ENCODE measurements at places on chromosomes 11 and 22.

DNA sequence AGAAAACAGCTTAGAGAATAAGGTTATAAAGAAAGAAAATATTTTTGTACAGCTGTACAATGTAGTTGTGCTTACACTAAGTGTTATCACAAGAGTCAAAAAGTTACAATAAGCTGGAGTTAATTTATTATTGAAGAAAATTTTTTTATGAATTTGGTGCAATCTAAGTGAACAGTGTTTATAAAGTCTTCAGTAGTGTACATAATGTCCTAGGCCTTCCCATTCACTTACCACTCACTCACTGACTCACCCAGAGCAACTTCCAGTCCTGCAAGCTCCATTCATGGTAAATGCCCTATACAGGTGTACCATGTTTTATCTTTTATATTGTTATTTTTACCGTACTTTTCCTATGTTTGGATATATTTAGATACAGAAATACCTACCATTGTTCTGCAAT lies 34.7 kb downstream of the GDPD4 start:
- DNase-seq: no peak

- no peak for DNase-seq
These were observed 19.4 kb downstream of the OR2AT4 start for GRCh38 chr11:75077316-75077715.

DNA sequence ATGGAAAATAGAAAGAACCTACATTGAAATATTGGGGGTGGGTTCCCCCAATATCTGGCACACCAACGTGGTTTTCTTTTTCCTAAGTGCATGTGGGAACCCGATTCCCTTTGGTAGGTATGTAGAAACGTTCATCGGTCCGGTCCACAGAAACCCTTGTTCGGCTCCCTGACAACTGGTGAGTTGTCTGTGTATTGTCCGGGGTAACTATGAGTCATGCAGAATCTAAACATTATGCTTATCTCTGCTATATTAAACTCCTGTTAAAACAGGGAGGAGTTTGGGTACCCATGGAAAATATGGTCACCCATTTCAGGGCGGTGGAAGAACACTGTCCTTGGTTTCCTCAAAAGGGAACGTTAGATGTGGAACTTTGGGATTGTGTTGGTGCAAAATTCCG lies 25.1 kb upstream of the ALDH3B2 start:
- no peak for DNase-seq

DNA sequence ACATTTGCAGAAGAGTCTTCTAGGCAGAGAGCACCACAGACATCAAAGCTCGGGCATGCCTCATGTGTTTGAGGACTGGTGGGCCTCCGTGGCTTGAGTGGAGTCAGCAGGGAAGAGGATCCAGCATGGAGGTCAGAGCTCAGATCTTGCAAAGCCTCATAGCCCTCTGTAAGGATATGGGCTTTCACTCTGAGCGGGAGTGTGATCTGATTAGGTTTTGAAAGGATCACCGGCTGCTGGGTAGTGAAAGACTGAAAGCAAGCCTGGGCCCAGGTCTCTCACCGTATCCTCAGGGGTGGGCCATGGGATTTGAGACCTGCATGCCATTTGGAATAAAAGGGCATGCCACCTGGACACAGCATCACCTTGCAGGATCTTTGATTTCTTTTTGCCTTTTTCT lies 112.7 kb downstream of the TEAD1 start:
- DNase-seq: no peak

GRCh38 chr11:12769834-12770345 lies 95.7 kb downstream of the TEAD1 start:
- DNase-seq: no peak

DNA sequence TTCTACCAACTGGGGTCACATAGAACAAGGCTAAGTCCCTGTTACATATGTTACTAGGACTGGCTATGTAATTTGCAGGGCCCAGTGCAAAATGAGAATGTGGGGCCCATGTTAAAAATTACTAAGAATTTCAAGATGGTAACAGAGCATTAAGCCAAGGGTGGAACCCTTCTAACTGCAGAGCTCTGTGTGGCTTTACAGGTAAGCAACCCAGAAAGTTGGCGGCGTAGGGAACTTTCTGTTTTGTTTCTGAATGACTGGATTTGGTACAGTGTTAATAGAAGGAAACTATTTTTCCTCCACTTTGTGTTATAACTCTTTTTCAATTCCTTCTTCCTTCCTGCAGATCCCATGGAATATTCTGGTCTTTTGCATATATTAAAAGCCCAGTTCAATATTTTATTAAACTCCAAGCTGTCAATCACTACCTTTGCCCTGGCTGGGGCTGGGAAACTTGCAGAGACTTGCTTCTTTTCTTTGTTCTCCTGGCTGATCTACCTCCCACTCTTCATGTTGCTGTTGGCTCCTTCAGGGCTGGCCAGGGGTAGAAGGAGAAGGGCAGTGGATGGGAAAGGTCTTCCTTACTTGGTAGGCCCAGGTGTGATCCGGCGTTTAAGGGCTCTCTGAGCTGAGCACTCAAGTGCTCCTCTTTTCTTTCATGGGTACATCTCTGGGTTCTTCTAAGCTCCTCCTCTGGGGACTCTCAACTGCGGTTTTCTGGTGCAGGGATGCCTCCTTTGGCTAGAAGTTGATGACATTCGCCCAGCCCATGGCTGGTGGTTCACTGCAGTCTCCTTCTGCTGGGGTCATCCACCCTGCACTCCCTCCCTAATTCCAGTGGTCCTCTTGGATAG lies 67.7 kb downstream of the SNX19 start:
- no peak for DNase-seq

DNA sequence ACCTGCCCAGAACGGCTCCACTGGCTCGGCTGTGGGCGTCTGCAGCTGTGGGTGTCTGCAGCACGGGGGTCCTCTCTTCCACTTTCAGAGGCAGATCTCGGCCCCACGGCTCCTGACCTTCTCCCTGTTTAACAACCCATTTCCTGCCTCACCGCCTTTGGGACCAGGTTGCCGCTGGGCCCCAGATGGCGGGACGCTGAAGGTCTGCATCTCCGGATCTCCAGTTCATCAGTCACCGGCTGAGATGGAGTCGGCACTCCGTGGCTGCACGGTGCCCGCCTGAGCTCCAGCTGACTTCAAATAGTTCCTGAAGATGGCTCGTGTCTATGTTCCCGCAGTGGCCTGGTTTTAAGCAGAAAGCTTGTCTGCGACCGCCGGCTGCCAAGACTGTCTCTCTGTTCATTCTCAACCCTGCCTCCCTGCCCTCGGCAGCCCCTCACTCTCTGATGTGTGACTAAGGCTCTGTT lies 475.9 kb downstream of the BRD1 start:
- DNase-seq: no peak

- DNase-seq: no peak
These were observed 1.9 kb upstream of the UQCC3 start for GRCh38 chr11:62669420-62670161.

DNA sequence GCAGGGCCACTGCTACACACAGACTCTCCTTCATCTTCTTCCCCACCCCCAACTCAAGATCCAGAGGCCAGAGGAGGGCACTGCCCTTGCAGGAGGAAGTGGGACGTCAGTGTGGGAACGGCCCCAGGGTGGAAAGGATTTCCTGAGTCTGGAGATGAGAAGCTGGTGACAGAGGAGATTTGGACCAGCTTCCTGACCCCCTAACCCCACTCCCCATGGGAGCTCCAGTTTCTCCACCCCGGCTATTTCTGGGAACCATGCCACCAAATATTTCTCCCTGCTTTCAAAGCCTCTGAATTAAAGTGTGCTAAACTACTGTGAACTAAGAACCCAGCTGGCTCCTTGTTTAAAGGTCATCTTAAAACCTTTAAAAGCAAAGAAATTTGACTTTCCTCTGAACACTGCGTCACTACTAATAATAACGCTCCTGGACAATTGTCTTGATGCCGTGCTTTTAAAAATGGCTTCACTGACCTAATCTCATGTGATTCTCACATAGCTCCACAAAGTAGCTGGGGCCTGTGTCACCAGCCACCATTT lies 46.6 kb downstream of the CWC15 start:
- DNase-seq: peak; percentile 18

- DNase-seq: no peak
These were observed 149.4 kb downstream of the DBX1 start for GRCh38 chr11:20010851-20011225.

GRCh38 chr11:67268081-67268961 lies 2.0 kb downstream of the GRK2 start:
- DNase-seq: no peak

GRCh38 chr22:39469681-39470450 lies 13.1 kb downstream of the MGAT3 start:
- DNase-seq: peak; percentile 51

GRCh38 chr22:47401592-47401898 lies 639.1 kb downstream of the TBC1D22A start:
- DNase-seq: no peak

GRCh38 chr22:24564376-24565058 lies 8.7 kb downstream of the SNRPD3 start:
- no peak for DNase-seq

DNA sequence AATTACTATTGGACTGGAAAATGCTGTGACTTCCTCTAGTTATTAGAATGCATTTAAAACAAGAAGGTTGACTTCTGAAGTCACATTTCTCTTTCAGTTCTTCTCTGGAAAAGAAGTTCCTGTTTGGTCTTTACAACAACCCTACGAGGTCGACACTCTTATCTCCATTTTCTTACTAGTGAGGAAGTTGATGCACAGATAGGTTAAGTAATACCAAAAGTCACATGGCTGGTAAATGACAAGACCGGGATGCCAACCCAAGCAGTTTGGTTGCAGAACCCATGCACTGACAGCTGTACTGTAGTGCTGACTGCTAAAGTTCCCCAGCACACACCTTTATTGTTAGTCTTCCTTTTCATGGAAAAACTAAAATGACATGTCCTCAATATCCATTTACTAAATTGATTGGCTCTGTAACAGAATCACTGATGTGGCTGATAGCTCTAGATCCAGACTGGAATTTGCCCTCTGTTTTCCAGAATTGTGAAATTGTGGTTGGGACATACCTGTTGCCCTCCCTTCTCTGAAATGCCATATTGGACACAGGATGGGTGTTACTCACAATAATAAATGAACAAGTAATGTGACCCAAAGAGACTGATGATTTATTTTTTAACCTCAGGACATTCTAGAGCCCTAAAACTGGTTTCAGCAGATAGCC lies 9.4 kb upstream of the TECTA start:
- no peak for DNase-seq

DNA sequence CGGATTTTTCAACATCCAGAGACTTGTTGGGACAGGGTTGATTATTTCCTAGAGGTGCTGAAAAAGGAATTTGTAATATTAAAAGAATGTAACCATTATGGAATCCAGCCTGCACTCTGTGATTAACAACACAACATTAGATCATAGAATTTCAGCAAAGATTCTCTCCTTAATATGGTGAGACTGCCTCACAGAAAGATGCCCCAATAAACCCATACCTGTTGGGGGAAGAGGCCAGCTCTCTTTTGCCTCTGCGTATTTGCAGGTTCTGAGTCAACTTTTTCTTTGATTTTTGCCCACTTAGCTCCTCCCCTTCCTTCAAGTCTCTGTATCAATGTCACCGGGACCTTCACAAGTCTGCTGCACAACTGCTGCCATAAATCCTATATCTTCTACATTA lies 12.4 kb upstream of the MTMR3 start:
- no peak for DNase-seq

- DNase-seq: no peak
These were observed 72.3 kb downstream of the ADM start for GRCh38 chr11:10377183-10377582.

DNA sequence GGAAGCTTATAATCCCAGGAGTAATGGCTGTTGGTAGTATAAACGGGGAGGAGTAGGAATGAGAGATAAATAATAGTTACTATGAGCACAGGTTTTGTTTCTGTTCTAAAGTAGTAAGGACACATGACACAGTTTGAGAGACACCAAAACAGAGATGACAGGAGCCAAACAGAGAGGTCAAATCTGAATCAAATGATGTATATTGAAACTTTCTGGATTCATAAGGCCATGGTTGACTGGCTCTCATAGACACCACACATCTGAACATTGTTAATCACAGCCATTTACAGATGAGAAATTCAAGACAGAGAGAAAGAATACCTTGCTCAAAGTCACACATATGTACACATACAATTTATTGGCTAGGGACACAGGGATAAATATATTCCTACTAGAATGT lies 63.4 kb upstream of the UCP3 start:
- DNase-seq: no peak

DNA sequence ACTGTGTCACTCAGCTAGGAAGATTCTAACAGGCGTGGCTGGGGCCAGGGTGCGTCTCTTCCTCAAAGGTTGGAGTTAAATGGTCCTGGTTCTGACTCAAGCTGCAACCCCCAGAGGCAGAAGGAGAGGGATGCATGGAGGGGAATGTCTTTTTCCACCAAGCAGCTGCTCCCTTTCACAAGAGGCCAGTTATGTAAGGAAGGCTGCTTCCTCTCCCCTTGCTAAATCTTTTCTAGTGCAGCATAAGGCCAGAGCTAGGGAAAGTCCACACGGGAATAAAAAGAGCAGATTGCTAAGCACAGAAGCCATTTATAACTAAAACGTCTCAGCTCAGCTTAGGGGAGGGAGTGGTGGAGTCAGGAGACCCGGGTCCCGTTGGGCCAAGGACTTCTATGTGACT lies 10.0 kb downstream of the PVALB start:
- no peak for DNase-seq

DNA sequence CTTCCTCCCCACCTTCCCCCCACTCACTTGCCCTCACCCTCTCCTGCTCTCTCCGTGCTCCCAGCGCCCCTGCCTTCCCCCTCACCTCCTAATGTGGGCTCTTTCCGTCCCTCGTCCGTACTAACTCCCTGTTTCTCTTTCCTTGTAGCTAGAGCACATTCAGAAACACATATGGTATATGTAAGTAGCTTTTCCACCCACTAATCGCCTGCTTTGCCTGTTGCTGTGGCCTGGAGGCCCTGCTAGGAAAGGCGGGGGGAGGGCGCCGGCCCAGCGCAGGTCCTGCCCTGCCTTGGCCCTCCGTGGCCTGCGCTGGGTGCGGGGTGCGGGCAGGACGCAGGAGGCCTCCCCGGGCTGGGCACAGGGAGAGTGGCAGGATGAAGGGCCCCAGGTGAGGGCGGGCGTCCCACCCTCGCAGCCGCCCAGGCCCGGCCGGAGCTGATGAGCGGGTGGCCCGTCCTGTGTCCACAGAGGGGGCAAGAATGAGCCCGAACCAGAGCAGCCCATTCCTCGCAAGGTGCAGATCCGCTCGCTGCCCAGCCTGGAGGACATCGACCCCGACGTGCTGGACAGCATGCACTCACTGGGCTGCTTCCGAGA lies 41.7 kb downstream of the MOB2 start:
- DNase-seq: no peak

- peak; percentile 40 for DNase-seq
These were observed 669 bp upstream of the TIGD3 start for GRCh38 chr11:65353900-65354264.

GRCh38 chr11:115161876-115162275 lies 342.3 kb downstream of the CADM1 start:
- no peak for DNase-seq

- no peak for DNase-seq
These were observed 76.5 kb upstream of the LARGE1 start for GRCh38 chr22:33996824-33997223.

- no peak for DNase-seq
These were observed 6.9 kb upstream of the SHISAL1 start for GRCh38 chr22:44319685-44320084.

Measured in C1 segment of cervical spinal cord (tissue), 14 donors.